GM23248 (cell line): ENCODE measurements at places on chromosomes 1 and 21. TPM values are rescaled to one million over a fixed set of nuclear protein-coding genes. Genes with fewer than 3 reads are reported as not detected.

ADGRB2 gene
- 3.6 and 3.9 TPM in 2 replicates for total RNA-seq

TAF1A gene
- total RNA-seq: 5.4 and 7.1 TPM in 2 replicates

TRABD2B gene
- total RNA-seq: not detected in 2 replicates

HAO2 gene
- total RNA-seq: not detected in 2 replicates

SLC30A2 gene
- not detected in 2 replicates for total RNA-seq

MEX3A gene
- total RNA-seq: 0.13 and 0.22 TPM in 2 replicates

KANK4 gene
- total RNA-seq: 0.25 and 0.32 TPM in 2 replicates
